Activated CD8-positive, alpha-beta memory T cell treated with anti-CD3 and anti-CD28 coated beads for 4 hours (primary cell): ENCODE measurements at places on chromosomes 6 and 20.

DNA sequence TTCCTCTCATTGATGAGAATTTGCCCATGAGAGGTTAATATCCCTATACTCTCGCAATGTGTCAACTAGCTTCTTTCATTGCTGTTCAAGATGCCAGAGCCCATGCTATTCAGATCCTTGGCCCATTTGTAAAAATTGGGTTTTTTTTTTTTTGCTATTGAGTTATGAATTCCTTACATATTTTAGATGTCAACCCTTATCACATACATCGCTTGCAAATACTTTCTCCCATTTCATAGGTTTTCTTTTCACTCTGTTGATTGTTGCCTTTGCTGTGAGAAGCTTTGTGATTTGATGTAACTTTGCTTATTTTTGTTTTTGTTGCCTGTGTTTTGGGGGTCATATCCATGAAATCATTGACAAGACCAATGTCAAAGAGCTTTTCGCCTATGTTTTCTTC is 32.2 kb upstream of the IPCEF1 start:
- DNase-seq: no peak

GRCh38 chr6:42690151-42690702 is 32.2 kb downstream of the PRPH2 start:
- no peak for DNase-seq

GRCh38 chr20:52402514-52402913 is 210.9 kb upstream of the ZFP64 start:
- DNase-seq: no peak

DNA sequence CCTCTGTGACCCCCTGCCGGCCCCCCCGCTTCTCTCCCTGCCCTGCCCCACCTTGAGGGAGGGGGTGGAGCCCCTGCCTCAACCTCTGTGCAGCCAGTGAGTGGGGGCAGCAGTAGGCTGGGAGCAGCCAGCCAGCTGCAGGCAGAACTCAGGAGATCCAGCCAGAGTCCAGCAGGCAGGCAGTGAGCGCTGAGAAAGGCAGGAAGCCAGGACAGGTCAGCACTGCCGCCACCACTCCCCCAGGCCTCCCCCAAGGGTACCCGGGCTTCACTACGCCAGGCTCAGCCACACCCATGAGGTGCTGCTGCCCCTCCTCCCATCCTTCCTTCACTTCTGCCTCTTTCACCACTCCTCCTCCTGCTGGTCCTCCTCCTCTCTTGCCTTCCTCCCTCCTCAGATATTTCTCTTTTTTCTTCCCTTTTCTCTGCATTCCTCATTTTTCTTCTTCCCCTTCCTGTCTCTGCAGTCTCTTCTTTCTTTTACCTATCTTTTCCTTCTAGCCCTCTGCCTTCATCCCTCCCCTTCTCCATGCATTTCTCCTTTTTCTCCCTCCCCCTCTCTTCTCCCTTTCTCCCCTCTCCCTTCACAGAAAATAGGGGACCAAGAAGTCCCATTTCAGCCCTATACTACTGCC is 11.5 kb downstream of the TMEM63B start:
- DNase-seq: no peak

GRCh38 chr20:13166011-13166410 is 55.1 kb upstream of the ISM1 start:
- no peak for DNase-seq

- no peak for DNase-seq
These were observed 79.0 kb downstream of the PSMG4 start for GRCh38 chr6:3337521-3338350.

GRCh38 chr20:9884666-9885065 is 45.8 kb upstream of the PAK5 start:
- DNase-seq: no peak

DNA sequence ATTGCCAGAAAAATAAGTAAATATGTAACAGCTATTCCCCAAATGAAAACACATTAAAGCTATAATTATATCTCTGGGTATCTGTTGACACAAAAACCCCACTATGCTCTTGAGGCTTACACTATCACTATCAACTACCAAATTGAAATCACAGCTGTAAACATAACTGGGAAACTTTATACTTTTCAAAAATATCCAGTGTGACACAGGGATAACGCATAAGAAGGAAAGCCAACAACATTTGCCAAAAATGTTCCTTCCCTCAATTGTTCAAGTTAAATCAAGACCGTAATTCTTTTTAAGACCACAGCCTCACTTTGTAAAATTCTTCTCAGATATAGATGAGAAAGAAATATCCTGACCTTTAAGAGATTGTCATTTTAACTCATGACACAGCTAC is 3.1 kb downstream of the ZHX3 start:
- no peak for DNase-seq

- DNase-seq: no peak
These were observed 64.9 kb downstream of the RREB1 start for GRCh38 chr6:7172649-7173048.

DNA sequence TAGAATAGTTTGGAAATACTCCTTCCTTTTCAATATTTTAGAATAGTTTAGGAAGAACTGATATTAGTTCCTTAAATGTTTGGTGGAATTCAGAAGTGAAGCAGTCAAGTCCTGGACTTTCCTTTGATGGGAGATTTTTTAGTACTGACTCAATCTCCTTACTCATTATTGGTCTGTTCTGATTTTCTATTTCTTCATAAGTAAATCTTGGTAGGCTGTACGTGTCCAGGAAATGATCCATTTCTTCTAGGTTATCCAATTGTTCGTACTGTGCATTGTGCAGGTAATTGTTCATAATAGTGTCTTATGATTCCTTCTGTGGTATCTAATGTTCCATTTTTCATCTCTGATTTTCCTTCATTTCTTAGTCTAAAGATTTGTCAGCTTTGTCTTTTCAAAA is 138.9 kb downstream of the SYCP2 start:
- no peak for DNase-seq

DNA sequence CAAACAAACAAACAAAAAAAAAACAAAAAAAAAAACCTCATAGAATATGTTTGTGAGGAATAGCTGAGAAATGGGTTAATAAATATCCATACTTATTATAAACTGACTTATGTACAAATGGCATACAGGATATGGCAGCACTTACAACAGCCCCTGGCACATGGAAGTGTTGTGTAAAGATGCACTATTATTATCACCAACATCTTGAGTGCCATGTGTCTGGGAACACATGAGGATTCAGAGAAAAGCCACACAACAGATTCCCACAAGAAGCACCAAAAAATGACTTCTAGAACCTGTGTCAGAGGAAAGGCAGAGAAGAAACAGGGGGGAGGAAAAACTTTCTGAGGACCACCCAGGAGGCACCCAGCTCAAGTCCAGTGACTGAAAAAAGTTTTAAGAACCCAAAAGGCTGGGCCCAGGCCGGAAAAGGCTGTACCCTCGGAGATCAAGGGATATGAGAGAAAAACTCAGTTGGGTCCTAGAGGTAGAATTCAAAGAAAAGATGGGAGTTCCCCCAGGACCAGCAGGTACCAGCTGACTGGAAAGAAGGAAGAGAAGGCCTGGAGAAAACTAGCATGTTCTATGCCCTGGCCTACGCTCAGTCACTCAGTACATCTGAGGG is 9.4 kb upstream of the TAF8 start:
- no peak for DNase-seq

- DNase-seq: no peak
These were observed 114.2 kb downstream of the SNX5 start for GRCh38 chr20:17854307-17854903.

GRCh38 chr20:7908905-7909304 is 31.4 kb downstream of the HAO1 start:
- DNase-seq: no peak

DNA sequence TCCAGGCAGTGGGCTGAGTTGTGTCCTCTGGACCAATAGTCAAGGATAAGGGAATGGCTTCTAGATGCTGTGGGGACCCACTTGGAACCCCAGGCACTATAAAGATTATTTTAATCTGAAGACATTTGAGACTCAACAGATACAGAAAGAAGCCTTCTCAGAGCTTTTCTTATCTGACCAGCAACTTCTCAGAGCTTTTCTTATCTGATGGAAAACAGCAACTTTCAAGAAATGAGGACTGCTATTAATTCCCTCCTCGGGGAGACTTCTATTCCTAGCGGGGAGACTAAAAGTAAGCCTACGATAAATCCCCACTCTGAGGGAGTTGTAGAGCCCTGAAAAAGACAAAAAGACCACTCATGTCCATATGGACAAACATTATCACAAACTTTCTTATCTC is 160.5 kb downstream of the RNASET2 start:
- DNase-seq: no peak

GRCh38 chr20:32978009-32978335 is 26.3 kb downstream of the SUN5 start:
- no peak for DNase-seq

DNA sequence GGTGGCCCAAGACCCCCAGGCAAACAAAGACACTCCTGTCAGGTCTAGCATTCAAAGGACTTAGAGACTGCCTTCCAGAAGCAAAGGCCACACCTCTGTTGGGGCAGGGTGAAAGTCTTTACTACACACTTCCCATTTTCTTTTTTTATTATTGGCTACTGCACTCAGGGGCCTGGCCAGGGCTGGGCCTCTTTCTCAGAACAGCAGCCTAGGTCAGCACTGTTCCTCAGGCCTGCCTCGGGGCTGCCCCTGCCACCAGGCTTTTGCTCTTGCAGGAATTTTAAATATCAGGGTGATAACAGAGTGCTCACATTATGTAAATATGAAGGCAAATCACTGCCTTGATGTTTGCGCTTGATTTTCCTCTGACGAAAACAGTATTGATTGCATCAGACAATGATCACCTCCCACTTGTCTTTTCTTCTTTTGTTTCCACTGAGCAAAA is 18.5 kb downstream of the GSTA4 start:
- no peak for DNase-seq

- no peak for DNase-seq
These were observed 86.7 kb upstream of the RAB32 start for GRCh38 chr6:146456886-146457285.

GRCh38 chr6:422433-423054 is 31.0 kb downstream of the IRF4 start:
- no peak for DNase-seq

- no peak for DNase-seq
These were observed 10.9 kb downstream of the TFB1M start for GRCh38 chr6:155303361-155303870.

GRCh38 chr20:50916257-50916656 is 15.0 kb downstream of the ADNP start:
- no peak for DNase-seq

GRCh38 chr6:118660218-118660569 is 8.8 kb upstream of the CEP85L start:
- no peak for DNase-seq

DNA sequence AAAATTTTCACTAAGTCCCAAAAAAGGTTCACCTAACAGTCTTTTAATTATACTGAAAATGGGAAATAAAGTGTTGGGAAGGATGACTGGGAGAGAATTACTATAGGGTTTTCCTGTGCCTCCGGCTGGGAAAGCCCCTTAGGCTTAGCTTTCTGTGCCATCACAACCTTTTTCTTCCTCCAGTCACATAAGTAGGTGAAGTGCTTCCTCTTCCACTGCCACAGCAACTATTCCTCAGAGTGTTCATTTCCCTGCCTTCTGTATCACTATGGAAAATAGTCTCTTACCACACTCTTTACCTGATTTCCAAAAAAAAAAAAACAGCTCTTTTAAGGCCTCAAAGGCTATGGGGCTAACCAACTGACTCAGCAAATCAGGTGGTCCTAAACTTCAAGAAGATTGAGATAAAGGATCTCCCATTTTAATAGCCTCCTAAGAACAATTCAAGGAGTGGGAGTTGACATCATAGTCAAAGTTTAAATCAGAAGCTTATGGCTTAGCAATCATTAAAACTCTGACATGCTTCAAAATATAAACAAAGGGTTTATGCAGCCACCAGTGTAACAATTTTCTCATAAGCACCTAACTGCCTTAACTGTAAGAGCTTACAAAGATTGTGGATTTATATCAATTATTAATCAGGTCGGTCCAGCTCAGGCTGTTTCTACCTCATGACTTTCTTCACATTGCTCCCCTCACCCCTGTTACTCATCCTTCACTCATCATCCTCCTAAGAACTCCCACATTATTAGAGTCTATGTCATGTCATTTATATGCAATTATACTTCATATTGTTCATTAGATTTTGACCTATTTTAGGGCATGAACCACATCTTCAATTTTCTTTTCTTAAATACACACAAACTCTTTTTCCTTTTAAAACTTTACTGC is 95.3 kb downstream of the RNGTT start:
- DNase-seq: no peak

DNA sequence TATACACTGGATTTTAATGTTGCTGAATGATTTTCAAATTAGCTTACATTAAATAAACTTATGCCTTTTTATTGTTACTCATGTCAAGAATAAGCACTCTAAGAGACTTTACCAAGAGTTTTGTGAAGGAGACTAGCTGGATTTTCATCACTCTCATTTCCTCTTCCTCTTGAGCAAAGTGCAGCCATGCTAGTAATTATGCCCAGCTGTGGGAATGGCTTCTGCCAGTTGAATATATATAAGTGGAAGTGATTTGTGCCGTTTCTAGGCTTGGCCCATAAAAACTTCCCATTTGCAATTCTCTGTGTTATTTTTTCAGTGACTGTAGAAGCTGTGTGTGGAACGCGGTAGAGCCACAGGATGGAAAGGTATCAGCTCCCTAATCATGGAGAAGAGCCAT is 255.8 kb downstream of the HDGFL1 start:
- no peak for DNase-seq

GRCh38 chr20:37829128-37829527 is 73.8 kb upstream of the VSTM2L start:
- no peak for DNase-seq

DNA sequence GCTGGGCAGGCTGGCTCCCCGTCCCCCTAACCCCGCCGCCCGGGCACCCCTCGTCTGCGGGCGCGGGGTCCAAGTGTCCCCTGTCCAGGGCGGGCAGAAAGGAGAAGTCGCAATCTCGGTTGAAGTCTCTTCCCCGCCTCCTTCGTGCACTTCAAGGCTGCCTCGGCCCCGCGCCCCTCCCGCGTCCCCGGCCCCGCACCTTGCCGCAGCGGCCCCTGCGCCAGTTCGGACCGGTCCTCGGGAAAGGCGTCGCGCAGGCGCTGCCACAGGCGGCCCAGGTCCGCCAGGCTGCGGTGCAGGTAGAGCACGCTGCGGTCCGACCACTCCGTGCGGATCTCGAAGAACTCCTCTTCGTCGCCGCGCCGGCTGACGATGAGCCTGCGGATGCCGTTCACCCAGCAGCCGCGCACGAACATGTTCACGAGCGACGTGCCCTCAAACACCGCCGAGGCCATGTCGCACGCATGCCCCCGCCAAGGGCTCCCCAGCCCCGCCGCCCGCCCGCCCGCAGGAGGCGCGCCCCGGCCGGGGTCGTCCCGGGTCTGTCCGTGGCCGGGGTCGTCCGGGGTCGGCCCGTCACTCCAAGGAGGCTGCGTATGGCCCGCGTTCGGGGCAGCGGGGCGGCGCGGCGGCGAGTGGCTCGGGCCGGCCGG is at the start of gene PXDC1:
PXDC1 (minus strand) TSS at position 637 of the 653 bp plus-strand sequence; CDS start at position 455, 182 bp downstream.
- no peak for DNase-seq

DNA sequence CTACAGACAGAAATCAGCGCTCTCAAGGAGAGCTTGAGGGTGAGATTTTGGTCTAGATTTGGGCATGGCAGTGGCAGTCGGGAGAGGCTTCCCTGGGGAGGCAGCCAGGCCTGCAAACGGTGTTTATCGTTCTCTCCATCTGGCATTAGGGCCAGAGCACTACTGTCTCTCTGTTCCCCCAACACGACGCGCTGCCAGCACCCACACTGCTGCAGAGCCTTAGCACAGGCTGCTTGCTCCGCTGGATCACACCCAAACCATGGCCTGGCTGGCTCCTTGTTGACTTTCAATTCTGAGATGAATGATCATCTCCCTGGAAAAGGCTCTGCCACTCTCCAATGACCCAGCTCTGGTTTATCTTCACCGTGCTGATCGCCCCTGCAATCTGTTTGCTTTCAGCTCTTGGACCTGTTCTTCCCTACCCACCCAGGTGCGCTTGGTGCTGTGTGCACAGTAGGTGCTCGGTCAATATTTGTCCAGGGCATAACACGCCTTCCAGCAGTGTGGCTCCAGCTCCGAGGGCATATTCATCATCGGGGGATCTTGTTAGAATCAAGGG is 106.1 kb downstream of the TFAP2C start:
- no peak for DNase-seq
